Cardiac septum (tissue), 1 donor: ENCODE measurements at places on chromosomes 2 and 18.
A peak's percentile ranks its signal among the peaks of the same experiment; 100 is the strongest.

DNA sequence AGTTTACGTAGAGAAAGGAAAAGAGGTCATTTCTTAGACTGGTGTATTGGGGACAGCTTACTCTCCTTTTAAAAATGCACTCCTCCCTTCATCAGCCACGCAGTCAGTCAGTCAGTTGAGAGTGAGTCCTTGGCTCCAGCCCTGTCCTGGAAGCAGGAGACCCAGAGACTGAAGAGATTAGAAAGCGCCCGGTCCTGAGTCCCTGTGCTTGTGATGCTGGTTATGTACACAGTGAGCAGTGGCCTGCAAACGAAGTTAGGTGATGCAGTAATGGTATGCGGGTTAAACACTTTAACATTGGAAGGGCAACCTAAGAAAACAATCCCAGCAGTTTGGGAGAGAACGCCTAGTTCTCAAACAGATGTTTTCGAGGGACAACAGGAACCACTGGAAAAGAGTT, 6.3 kb upstream of the ASB1 start:
- DNase-seq = no peak

GRCh38 chr18:449374-449773, 51.1 kb downstream of the COLEC12 start:
- no peak for DNase-seq

- DNase-seq = no peak
Observed at GRCh38 chr18:79733135-79733701, 53.6 kb downstream of the CTDP1 start.

DNA sequence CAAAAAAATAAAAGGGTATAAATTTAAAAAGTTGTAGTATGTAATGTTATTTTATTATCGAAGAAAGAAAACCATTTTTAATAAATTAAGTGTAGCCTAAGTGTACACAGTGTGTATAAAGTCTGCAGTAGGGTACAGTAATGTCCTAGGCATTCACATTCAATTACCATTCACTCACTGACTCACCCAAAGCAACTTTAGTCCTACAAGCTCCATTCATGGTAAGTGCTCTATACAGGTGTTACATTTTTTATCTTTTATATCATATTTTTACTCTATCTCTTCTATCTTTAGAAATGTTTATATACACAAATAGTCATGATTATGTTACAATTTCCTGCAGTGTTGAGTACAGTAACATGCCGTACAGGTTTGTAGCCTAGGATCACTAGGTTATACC, 59.5 kb downstream of the RABL2A start:
- DNase-seq = no peak

GRCh38 chr2:41910126-41910525, 137.7 kb upstream of the PKDCC start:
- no peak for DNase-seq

DNA sequence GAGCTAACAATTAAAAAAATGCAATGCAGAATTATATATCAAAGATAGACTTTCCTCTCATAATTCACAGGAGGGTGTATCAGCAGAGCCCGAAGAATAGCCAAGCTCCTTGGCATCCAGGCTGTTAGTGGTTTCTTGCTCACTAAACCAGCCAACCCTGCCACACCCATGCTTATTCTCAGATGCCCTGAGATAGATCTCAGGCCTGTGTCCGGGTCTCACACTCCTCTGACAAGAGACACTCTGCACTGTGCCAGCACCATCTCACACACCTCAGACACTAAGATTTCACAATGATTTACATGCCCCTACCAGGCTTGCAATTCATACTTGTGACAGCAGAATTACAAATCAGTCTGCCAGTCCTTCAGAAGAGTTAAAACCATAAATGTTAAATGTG, 64.5 kb downstream of the OSBPL1A start:
- no peak for DNase-seq

GRCh38 chr2:33412920-33413319, 63.5 kb upstream of the RASGRP3 start:
- no peak for DNase-seq

- no peak for DNase-seq
Observed at GRCh38 chr2:54704238-54704637, 19.2 kb upstream of the EML6 start.

DNA sequence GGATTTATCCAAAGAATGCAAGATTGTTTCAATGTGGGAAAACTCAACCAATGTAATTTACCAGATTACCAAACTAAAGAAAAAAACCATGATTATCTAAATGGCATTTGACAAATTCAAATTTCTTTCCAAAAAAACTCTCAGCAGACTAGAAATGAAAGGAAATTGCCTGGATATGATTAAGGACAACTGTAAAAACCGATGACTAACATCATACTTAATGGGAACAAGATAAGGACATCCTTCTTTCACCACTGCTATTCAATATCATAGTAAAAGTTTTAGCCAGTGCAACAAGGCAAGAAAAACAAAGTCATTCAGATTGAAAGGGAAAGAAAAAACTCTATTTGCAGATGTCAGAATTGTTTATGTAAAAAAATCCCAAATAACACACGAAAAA, 4.4 kb upstream of the CCDC150 start:
- DNase-seq = no peak

DNA sequence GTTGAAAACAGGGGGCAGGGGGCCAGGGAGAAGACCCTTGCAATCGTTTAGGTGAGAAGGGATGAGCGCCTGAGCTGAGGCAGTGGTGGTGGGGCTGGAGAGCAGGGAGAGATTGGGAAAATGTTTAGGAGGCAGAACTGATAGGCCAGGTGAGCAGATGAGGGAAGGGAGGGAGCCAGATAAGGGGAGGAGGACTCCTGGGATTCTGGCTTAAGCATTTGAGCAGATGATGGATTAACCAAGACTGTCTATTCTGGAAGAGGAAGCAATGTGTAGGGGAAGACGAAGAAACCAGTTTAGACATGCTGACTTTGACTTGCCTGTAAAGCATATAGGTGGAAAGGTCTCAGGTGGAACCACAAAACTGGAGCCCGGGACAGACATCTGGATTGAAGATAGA, 49.9 kb upstream of the ASPRV1 start:
- DNase-seq = no peak

DNA sequence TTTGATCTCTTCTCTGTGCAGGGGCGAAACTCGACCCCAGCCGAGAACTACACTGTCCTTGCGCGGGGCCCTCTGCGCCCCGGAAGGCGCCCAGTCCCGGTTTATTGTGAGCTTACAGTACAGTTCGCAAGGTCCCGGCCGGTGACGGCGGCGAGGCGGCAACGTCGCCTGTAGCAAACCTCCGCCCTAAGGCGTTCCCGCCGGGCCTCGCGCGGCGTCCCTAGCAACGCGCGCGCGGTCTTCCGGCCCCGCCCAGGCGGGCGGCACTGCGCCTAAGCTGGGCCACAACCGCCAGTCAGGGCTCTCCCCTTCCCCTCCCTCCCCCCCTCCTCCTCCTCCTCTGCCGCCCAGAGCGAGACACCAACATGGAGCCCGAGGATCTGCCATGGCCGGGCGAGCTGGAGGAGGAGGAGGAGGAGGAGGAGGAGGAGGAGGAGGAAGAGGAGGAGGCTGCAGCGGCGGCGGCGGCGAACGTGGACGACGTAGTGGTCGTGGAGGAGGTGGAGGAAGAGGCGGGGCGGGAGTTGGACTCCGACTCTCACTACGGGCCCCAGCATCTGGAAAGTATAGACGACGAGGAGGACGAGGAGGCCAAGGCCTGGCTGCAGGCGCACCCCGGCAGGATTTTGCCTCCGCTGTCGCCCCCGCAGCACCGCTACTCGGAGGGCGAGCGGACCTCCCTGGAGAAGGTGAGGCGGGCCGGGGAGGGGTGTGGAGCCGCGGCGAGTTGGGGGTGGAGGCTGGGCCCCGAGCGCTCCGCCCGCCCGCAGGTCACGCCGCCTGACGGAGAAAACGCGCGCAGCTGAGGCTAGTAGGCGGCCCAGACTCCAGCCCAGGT, at the start of gene ALMS1:
Gene ALMS1 (plus strand): TSS at position 333 of the 838 bp plus-strand sequence. CDS start 33 bp downstream, at position 366.
- peak; percentile 94 for DNase-seq

GRCh38 chr18:59631583-59632181, 65.5 kb downstream of the CCBE1 start:
- no peak for DNase-seq

GRCh38 chr2:52386433-52387030, 1354.6 kb upstream of the NRXN1 start:
- DNase-seq = no peak

GRCh38 chr2:105416156-105416555, 17.3 kb upstream of the FHL2 start:
- no peak for DNase-seq

DNA sequence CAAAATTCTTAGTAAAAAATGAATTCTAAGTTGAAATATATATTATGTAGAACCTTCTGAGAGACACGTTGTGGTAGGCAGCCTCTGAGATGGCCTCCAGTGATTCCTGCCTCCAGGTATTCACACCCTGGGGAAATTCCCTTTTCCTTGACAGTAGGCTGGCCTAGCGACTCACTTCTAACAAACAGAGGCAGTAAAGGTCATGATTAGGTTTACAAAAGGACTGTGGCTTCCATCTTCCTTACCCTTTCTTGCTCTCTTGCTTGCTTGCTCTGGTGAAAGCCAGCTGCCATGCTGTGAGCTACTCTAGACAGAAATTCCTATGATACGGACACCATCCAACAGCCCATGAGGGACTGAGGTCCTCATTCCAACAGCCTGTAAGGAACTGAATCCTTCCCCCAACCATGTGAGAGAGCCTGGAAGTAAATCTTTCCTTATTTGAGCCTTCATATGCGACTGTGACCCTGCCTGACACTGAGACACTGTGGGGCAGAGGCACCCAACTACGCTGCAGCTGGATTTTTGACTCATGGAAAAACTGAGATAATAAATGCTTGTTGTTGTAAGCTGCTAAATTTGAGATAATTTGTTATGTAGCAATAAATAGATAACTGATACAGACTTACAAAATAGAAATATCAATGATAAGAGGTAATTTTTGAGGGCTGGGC, 32.7 kb upstream of the SERTAD2 start:
- no peak for DNase-seq

DNA sequence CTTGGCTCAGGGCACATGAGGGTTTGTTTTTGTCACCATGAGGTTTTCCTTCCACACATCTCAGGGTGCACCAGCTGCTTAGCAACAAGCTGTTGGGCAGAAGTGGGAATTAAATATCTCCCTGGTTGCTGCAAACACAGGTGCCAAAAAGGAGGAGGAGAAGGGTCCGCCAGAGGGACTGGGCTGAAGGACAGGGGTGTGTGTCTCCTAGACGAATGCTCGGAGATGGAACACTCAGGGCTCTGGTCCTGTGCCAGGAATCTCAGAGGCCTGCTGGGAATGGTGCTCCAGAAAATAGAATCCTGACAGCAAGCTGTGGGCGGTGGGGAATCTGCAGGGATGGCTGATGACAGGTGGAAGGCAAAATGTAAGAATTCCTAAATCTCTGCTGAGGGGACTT, 94.5 kb downstream of the VSNL1 start:
- no peak for DNase-seq

GRCh38 chr2:149744865-149745264, 157.3 kb upstream of the MMADHC start:
- no peak for DNase-seq
